ENCODE measurements at places on chromosomes 4 and X.

DNA sequence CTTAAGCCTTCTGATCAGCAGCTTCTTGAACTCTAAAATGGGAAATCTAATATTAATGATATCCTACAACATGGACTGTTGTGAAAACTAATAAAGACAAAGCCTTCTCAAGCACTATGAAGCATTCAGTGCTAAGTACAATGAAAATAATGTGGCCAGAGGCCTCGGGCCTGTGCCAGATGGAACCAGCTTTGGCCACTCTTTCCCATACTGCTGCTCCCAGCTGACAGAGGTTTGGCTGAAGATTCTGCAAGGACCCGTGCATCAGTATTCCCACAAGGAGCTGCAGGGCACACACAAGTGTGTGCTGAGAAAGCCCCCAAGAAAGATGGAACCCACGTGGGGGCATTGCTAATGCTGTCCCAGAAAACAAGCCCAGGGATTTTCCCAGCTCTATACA is 60.5 kb upstream of the RPL34 start:
- no peak for DNase-seq

DNA sequence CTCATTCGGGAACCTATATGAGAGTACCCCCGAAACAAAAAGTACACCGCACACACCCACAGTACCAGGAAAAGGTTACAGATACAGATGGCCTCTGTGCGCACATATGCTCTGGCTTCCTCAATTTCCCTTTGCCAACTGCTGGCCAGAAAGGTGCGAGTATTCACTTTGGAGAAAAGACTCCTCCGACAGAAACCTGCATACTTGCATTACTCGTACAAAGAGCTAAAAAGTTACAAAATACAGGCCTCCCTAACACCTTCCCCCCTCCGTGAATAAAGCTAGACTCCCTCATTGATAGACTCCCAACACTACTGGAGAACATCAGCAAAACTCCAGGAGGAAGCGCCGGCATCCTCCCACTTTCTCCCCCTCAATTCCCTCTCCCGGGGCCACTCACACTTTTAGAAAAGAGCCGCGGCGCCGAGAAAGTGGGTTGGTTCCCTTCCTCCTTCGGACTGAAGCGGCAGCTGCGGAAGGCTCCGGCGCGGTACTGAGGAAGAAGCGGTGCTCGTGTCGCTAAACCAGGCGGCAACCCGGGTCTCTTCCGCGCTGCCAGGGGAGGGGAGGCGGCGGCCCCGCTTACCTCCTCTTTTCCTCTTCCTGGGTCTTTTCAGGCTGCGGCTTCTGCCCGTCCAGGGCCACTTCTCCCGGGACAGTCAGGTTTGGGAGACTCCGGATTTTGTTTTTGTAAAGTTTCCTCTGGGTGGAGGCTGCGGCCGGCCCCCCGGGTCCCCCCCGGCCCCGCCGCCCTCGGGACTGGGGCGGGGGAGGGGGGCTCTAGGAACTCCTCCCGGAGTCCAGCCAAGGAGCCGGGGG is 1.1 kb downstream of the FBXW7 start:
- peak; percentile 15 for DNase-seq

GRCh38 chrX:18920566-18920965 is 63.3 kb downstream of the PHKA2 start:
- no peak for DNase-seq

- DNase-seq, result peak; percentile 52
Observed at GRCh38 chr4:53929311-53929710, 135.1 kb downstream of the CHIC2 start.

DNA sequence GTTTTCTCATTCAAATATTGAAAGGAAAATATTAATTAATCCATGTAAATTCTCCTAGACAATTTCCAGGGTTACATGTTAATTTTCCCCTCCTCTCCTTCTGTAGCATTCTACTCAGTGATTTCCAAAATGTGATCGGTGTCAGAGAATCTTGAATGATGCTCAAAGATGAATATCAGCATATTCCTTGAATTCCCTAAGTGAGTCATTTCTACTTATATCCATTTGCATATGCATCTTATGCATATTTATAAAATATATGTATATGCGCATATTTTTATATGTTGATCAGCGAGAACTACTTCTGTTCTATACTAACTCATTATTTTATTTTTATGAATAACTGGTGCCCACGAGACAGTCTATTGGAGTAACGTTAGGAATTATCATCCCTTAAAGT is 33.9 kb upstream of the GALNTL6 start:
- no peak for DNase-seq

GRCh38 chr4:88108747-88109122 is 49.7 kb downstream of the ABCG2 start:
- DNase-seq, result no peak

- DNase-seq, result peak; percentile 40
Observed at GRCh38 chrX:133542476-133542875, 127.2 kb upstream of the GPC4 start.

GRCh38 chr4:19119904-19120560 is 1098.5 kb upstream of the LCORL start:
- no peak for DNase-seq

- DNase-seq, result peak; percentile 21
Observed at GRCh38 chr4:56708146-56708545, 27.1 kb upstream of the HOPX start.

- DNase-seq, result no peak
Observed at GRCh38 chrX:45794995-45795337, 594.3 kb upstream of the DIPK2B start.

GRCh38 chrX:132365490-132365889 is 123.3 kb downstream of the MBNL3 start:
- no peak for DNase-seq

DNA sequence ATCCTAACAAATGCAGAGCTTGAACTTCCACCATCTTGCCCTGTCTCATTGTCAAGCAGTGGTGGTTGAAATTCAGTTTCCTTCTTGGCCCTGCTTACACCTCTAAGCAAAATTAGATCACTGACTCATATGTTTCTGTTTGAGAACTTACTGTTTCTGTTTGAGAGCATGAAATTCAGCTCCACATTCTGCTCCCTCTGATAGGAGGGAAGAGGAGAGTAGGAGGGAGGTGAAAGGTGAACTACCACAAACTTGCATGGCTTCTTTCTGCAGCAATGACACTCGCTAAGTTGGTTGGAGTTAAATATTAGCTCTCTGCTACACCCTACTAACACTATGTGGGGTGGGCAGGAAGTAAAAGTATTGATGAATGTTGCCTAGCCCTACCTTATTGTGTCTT is 117.8 kb upstream of the EDA2R start:
- no peak for DNase-seq

- peak; percentile 80 for DNase-seq
Observed at GRCh38 chr4:41256740-41257256, at the start of gene UCHL1. TSS of gene UCHL1 (plus strand) at chr4:41256928. CDS start at chr4:41256977, 49 bp downstream.

- DNase-seq, result peak; percentile 26
Observed at GRCh38 chr4:85423431-85423830, 51.5 kb upstream of the ARHGAP24 start.

- DNase-seq, result no peak
Observed at GRCh38 chr4:14668296-14668695, 334.0 kb upstream of the CPEB2 start.

GRCh38 chr4:185637163-185637875 is 102.0 kb upstream of the PDLIM3 start:
- DNase-seq, result no peak

DNA sequence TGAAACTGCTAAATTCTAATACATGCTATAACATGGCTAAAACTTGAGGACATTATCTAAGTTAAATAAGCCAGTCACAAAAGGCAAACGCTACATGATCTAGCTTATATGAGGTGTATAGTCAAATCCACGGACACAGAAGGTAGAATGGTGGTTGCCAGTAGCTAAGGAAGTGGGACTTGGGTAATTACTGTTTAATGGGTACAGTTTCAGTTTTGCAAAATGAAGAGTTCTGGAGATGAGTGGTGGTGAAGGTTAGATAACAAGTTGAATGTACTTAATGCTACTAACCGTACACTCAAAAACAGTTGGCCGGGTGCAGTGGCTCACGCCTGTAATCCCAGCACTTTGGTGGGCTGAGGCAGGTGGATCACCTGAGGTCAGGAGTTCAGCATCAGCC is 644.5 kb upstream of the DIPK2B start:
- no peak for DNase-seq

DNA sequence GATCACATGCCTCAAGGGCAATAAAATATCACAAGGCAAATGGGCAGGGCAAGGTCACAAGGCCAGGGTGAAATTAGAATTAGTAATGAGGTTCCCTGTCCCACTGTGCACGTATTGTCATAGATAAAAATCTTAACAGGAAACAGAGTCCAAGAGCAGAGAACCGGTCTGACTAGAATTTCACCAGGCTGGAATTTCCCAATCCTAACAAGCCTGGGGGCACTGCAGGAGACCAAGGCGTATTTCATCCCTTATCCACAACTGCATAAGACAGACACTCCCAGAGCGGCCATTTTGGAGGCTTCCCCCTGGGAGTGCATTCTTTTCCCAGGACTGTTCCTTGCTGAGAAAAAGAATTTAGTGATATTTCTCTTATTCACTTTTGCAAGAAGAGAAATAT is 25.9 kb upstream of the PRDM5 start:
- DNase-seq, result no peak

DNA sequence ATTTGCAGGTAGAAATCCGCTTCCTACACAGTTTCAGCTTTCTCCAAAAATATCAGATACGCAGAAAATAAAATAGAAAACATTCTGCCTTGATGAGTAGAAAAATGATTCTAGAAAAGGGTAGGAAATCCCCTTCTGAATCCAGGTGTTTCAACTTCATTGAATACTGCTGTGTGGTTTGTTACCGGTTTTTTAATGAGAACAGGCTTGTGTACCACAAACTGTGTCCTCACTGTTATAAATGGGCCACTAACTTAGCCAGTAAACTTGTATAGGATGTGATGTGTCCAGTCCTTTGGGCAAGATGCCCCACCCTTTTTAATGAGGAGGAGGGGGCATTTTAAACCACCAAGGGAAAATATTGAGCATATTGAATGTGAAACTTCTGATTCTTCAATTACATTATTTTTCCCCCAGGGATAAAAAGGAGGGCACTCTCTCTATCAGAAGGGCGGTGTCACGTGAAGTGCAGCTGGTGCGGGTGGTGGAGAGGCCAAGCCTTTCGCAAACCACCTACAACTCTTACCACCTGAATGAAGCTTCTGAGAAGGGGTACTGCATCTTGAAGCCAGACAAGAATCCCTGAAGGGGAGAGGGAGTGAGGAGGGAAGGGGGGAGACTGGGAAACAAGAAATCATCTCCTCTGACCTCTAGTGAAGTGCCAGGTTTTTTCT is 4.5 kb downstream of the CXXC4 start:
- DNase-seq, result no peak

GRCh38 chr4:150354214-150354796 is 227.6 kb upstream of the MAB21L2 start:
- no peak for DNase-seq

DNA sequence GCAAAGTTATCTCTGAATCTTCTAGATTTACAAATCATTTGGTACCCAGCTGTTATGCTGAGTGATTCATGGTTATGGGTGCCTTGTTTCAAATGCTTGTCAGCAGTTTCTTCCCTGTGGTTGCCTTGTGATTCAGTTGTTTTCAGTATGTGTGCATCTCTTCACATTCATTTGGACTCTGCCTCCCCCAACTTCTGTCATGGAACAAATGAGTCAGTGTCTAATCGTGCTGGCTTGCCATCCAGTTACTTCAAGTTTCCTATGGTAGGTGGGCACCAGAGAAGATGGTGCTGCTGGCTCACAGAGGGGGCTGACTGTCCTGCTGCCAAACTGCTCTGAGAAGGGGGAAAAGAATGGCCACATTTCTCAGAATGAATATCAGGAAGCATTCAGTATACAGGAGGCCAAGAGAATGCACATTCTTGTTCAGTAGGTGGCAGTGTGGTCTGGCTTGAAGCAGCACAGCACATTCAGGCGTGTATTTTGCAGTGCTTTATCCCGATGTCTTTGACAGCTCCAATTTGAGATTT is 260.9 kb downstream of the GLUD2 start:
- DNase-seq, result peak; percentile 83

DNA sequence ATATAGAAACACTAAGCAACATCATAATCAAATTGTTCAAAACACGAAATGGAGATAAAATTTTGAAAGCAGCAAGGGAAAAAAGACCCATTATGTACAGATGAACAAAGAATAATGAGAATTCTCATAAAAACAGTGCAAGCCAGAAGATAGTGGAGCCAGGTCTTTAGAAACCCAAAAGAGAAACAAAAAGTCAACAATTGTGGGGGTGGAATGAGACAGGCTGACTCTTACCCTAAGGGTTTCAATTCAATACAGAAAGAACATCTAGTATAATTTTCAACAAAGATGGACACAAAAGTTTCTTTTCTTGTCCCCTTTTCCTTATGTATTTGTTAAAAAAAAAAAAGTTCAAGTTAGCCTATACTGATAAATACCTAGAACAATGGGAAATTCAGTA is 34.0 kb upstream of the MAGEB2 start:
- no peak for DNase-seq

GRCh38 chr4:26803211-26803861 is 57.3 kb upstream of the STIM2 start:
- no peak for DNase-seq

DNA sequence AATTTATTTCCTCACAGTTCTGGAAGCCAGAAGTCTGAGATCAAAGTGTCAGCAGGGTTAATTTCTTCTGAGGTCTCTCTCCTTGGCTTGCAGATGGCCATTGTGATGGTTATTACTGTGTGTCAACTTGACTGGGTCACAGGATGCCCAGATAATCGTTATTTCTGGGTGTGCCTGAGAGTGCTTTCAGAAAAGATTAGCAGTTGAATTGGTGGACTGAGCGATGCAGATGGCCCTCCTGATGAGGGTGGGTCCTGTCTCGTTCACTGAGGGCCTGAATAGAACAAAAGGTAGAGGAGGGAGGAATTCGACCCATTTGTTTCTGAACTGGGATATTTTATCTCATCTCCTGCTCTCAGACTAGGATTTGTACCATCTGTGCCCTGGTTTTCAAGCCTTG is 15.7 kb downstream of the SMIM43 start:
- no peak for DNase-seq

- DNase-seq, result peak; percentile 8
Observed at GRCh38 chr4:2142630-2143427, 83.7 kb downstream of the NAT8L start.
